ENCODE measurements at places on chromosomes 12 and 14. TPM values are rescaled to one million over a fixed set of nuclear protein-coding genes. Genes with fewer than 3 reads are reported as not detected.

TAC3 gene
- polyA plus RNA-seq = not detected

CISTR gene
- polyA plus RNA-seq = not detected

TAS2R8 gene
- not detected for polyA plus RNA-seq

RPL10L gene
- polyA plus RNA-seq = not detected

GSG1 gene
- not detected for polyA plus RNA-seq

RD3L gene
- not detected for polyA plus RNA-seq

SYT1 gene
- polyA plus RNA-seq = 0.18 TPM
